Skeletal muscle tissue (tissue), 5 donors: ENCODE measurements at places on chromosomes 3 and 15. TPM values are rescaled to one million over a fixed set of nuclear protein-coding genes. Genes with fewer than 3 reads are reported as not detected.

MAN2C1 gene
- 80.4 TPM for total RNA-seq

MAP2K1 gene
- total RNA-seq = 38.6 TPM

IVD gene
- total RNA-seq = 33.4 TPM

PPARG gene
- 30.3 TPM for total RNA-seq

ZNF860 gene
- total RNA-seq = under 0.01 TPM

MESP2 gene
- not detected for total RNA-seq

MORC1 gene
- not detected for total RNA-seq

C3orf62 gene
- total RNA-seq = 1.6 TPM

GNAT1 gene
- total RNA-seq = not detected

ISLR2 gene
- total RNA-seq = 2.1 TPM

HYAL1 gene
- 2.6 TPM for total RNA-seq

MCTP2 gene
- total RNA-seq = 2.1 TPM

KIF15 gene
- total RNA-seq = 6.3 TPM

PIF1 gene
- total RNA-seq = 2.1 TPM

CADM2 gene
- 4.2 TPM for total RNA-seq

CELSR3 gene
- under 0.01 TPM for total RNA-seq

CTXN2 gene
- not detected for total RNA-seq

GRM7 gene
- total RNA-seq = 1.0 TPM

NXPE3 gene
- total RNA-seq = 11.0 TPM

TUSC7 gene
- not detected for total RNA-seq

COMMD2 gene
- 22.4 TPM for total RNA-seq

TERC gene
- total RNA-seq = 104 TPM

SKOR1 gene
- total RNA-seq = under 0.01 TPM

FILIP1L gene
- 29.2 TPM for total RNA-seq

ACTC1 gene
- 1,126 TPM for total RNA-seq

RUVBL1 gene
- total RNA-seq = 39.1 TPM
